ENCODE measurements at places on chromosomes 7 and 10.
A peak's percentile ranks its signal among the peaks of the same experiment; 100 is the strongest.

GRCh38 chr10:70378122-70378521 is 4.3 kb downstream of the LRRC20 start:
- no peak for DNase-seq

DNA sequence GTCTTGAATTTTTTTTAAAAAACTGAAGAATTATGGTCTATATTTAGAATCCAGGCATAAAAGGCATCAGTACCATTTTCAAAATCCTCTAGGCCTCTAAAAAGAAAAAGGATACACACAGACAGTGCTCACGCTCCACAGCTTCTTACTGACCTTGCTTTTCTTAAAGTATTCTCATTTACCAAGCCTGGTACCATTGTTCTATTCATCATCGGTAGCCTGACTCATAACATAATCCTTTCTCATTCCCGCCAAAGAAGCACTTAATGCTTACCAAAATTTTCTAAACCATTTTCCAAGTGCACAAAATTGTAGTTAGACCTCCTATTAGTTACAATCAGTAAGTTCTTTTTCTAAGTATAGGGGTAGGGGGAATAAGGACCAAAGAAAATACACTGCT is 54.6 kb downstream of the ATE1 start:
- no peak for DNase-seq

DNA sequence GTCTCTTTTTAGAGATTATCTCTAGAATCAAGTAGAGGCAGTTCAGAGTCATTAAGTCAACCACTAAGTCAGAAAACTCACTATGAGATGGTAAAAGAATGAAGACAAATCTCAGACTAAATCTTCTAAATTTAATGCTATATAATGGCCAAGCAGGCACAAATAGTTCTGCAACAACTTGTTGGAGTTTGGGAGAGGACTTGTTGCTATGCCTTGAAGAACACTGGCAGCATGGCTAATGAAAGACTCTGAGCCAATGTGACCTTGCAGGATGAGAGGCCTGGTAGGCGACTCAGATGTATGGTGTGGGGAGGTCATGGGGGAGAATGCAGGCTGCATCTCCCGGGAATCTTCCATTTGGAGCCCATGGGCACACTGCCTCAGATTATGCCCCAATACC is 128.7 kb downstream of the C1GALT1 start:
- no peak for DNase-seq

- DNase-seq, result no peak
Observed at GRCh38 chr7:47669178-47669891, 87.4 kb upstream of the TNS3 start.

DNA sequence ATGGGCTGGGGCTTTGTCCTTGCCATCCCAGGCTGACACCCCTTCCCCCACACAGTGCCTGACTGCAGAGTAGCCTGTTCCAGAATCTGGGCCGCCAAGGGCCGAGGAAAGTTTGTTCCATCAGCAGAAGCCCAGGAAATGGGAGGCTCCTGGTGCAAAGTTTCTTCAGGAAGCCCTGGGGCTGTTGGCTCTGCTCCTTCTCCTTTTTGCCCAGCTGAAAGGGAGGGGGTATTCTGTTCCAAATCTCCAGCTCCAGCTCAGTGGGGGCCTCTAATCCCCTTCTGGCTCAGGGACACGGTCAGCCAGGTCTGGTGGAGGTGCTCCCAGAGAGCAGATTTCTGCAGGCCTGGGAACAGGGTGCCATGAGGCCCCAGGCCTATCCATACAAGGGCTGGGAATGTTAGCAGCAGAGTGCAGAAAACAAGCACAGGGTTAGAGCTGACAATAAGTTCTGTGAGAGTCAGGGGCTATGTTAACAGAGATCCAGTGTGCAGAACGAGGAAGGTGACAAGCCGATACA is 399.5 kb downstream of the RPS24 start:
- no peak for DNase-seq

DNA sequence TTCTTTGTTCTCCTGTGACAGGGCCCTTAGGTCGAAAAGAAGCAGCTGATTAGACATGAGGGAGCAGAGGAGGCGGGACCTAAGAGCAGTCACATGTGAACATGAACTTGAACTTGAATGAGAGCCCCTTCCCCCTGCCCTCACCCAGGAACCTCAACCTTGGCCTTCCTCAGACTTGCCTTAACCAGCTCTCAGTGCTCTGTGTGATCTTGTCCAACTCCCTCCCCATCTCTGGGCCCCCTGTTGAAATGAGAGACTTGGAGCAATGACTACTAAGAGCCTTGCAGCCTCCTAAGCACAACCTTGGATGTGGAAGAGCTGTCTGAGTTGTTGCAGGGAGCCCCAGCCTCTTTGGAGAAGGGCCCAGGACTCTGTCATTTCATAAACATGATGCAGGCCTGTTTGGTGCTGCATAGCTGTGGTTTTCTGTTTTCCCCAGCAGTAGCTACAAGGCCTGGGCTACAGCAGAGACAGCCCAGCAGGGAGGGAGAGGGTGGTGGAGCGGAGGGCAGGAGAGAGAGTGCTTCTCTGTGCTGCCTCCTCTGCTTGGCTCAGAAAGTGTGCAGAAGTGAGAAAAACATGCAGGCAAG is 123.9 kb upstream of the ZMIZ1 start:
- no peak for DNase-seq

GRCh38 chr7:13551503-13551902 is 438.0 kb downstream of the ETV1 start:
- DNase-seq, result no peak

DNA sequence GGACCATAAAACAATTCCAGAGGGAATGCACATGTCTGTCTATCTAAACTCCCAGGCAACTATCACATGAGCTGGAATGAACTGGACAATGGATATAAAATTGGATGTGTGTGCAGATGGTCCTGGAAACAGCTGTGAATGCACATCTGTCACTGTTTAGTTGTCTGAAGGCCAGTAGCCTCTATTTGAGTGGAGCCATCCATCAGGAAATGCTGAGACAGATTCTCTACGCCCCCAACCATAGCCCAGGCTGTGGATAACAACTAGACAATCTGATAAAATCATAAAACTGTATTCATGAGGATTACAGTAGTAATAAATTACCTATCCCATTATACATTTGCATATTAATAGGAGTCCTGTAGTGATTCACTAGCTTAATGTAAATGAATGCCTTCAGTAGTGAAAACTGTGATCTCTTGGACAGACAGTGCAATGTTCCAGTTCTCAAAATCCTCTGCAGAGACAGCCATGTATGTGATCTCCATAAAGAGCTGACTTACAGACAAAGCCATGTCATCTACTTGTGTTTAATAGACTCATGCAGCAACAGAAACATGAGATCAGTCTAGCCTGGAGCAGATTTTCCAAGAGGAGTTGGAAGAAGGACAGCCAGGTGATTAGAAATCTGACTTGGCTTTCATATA is 907.6 kb downstream of the KCNMA1 start:
- no peak for DNase-seq

- DNase-seq, result no peak
Observed at GRCh38 chr7:69192134-69192533, 406.1 kb upstream of the AUTS2 start.

- DNase-seq, result no peak
Observed at GRCh38 chr7:8442051-8442813, 8.8 kb downstream of the NXPH1 start.

GRCh38 chr10:110361800-110362456 is 57.2 kb upstream of the SMNDC1 start:
- DNase-seq, result no peak

GRCh38 chr7:106659166-106659962 is 1.6 kb downstream of the CCDC71L start:
- DNase-seq, result no peak

GRCh38 chr7:50047716-50048115 is 45.3 kb downstream of the ZPBP start:
- no peak for DNase-seq

GRCh38 chr7:9603291-9603690 is 1169.9 kb downstream of the NXPH1 start:
- DNase-seq, result no peak

DNA sequence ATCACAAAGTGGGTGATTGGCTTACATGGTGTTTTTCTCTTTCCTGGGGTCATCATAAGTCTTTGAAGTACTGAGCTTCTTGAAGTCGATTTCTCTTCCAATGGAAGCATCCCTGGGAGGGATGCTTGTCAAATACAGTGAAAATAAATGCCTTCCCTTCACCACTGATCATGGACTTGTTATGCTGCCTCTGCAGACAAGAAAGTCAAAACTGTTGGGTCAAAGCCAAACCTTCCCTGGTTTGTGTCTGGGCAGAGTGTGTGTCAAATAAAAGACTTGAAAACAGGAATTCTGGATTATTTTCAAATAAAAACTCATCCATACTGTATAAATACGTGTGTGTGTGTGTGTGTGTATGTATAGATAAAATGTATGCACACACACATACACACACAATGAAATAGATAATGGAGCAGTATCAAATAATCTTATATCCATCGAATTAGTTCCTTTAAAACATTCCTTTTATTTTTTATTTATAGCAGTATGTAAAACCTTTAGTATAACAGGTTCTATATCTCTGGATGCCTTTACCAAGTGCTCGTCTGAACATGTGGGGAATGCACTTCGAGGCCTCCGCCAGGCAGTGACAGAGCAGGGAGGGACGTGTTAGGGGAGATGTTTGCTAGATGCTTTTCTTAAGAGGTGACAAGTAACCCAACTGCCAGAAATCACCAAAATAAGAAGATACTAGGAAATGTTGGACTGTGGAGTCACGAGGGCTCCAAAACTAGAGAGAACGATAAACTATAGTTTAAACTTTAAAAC is 27.2 kb upstream of the WNT16 start:
- DNase-seq, result no peak

- DNase-seq, result no peak
Observed at GRCh38 chr7:23332910-23333612, 33.9 kb downstream of the MALSU1 start.

- no peak for DNase-seq
Observed at GRCh38 chr7:47540387-47541350, 41.2 kb downstream of the TNS3 start.

DNA sequence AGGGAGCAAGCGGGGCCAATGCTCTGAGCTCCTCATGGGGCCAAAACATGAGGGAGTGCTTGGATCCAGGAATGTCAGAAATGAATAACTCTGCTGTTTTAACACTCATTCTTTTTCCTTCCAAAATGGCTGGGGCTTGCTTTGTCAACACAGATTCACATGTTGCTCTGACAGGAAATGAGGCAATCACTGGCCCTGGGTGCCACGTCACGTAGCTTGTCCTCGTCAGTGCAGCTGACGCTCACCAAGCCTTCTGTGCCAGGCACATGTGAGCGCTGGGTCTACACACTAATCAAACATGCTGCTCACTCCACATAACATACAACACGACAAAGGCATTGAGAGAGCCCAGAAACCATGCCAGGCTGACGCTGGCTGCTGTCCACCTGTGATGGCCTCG is 198.9 kb downstream of the WDR37 start:
- no peak for DNase-seq

DNA sequence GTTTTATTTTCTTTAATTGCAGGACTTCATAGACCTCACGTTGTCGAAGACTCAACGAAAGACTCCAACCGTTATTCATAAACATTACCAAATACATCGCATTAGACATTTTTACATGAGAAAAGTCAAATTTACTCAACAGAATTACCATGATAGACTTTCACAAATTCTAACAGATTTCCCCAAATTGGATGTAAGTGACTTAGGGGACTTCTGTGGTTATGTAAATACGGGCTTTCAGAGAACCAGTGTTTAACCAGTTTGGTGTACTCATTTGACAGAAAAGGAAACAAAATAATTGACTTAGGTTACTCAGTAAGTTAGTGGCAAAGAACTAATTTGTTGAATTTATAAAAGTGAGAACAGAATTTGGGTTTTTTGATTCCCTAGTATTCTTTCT is 4.2 kb downstream of the GTPBP4 start:
- DNase-seq, result no peak

DNA sequence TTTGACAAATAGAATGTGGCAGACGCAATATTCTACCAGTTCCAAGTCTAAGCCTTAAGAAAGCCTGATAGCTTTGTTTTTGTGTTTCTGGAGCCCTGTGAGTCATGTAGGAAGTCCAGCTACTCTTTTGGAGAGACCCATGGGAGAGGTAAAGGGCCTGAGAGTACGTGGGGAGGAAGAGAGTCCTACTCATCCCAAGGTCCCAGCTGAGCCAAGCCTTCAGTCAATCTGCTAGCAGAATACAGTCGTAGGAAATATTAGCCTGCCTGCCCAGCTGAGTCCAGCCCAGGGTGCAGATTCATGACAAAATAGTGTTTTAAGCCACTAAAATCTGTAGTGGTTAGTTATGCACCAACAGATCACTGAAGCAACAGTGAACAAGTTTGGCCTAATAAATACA is 9.0 kb upstream of the GNA12 start:
- no peak for DNase-seq

- DNase-seq, result no peak
Observed at GRCh38 chr7:116328161-116328560, 117.8 kb downstream of the TES start.

DNA sequence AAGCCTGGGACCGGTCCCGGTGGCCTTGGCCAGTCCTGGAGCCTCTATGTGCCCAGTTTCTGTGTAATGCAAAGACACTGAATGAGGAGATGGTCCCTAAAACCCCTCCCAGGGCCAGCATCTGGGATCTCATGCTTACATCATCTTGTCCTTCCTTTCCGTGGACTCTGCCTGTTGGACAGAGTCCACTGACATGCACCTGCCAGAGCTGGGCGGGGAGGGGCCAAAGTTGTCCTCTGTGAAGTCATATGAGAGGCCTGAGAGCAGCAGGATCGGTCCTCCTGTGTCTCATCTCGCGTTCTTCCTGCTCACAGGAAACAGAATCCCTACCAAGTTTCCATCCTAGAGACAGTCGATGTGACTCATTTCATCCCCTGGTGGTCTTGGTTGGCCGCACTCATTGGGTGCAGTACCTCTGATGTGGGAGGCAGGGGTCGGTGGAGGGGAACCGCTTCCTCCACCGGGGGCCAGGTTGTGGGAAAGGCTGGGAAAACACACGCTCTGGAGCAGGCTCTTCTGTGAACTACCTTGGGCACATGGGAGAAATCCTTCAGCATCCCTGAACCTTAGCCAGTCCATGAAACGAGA is 389.6 kb upstream of the PODXL start:
- DNase-seq, result no peak

DNA sequence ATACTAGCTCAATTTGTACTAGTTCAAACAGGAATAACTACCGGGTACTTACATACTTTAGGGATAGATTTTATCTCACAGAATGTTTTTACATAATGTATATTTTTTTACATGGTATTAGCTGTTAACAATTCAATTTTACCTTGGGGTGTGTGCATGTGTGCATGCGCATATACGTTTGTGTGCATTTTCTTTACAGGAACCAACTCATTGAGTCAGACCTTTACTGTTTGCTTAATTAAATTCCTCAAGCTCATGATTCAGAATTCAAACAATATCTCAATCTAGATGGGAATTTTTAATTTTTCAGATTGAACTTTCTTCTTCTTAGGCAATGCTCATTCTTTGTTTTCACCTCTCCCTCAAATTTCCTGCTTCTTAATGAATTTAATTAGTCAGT is 24.7 kb upstream of the WASL start:
- no peak for DNase-seq

GRCh38 chr7:88759230-88760135 is at the start of gene ZNF804B:
Gene ZNF804B, plus strand, starts transcription at chr7:88759700. Its CDS starts 277 bp downstream, at chr7:88759977.
- DNase-seq, result peak; percentile 6

DNA sequence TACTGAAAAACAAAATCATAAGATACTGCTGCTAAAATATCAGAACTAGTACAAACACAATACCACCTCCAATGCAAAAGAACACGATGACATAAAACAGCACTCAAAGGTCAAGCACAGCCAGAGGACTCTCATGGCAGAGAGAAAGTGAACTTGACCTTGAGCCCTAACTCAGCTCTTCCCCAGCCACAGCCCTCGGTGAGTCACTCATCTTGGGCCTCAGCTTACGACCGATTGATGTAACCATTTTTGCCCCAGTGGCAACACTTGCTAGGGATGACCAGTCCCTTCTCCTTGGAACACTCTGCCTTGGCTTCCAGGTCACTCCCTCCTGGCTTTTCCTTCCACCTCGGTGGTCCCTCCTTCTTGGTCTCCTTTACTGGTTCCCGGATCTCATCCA is 77.8 kb downstream of the JAZF1 start:
- no peak for DNase-seq

All from caudate nucleus (tissue), 63 donors.